Heart left ventricle (tissue), 16 donors: ENCODE measurements at places on chromosomes 5 and 9.
A peak's percentile ranks its signal among the peaks of the same experiment; 100 is the strongest.

DNA sequence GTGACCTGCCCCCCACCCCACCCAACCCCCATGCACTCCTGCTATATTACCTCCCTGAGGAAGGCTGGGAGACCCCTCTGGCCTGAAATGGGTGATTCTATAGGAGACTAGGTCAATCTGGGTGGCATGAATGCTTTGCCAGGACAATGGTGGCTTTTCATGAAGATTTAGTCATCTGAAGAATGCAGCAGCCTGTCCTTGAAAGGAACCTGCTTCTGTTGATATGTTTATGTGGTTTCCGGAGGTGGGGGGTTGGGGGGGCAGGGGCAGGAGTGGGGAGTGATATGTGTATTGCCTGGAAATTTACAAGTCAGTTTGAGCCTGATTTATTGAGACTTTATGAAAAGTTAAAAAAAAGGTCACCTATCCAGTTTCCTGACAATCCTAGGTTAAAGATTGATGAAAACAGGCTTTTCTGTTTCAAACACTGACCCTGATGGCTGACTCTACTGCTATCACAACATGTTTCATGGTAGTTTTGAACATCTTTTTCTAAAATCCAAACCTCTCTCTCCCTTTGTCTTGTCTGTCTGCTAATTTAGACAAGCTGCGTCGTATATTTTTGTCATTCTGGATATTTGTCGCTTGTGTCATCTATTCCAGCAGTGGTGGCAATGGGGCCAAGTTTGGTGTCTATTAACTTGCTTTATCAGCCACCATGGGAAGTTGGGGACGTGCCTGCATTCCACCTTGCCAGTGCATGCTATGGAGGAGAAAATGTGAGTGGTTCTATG is 153.7 kb upstream of the EGFLAM start:
- no peak for DNase-seq

DNA sequence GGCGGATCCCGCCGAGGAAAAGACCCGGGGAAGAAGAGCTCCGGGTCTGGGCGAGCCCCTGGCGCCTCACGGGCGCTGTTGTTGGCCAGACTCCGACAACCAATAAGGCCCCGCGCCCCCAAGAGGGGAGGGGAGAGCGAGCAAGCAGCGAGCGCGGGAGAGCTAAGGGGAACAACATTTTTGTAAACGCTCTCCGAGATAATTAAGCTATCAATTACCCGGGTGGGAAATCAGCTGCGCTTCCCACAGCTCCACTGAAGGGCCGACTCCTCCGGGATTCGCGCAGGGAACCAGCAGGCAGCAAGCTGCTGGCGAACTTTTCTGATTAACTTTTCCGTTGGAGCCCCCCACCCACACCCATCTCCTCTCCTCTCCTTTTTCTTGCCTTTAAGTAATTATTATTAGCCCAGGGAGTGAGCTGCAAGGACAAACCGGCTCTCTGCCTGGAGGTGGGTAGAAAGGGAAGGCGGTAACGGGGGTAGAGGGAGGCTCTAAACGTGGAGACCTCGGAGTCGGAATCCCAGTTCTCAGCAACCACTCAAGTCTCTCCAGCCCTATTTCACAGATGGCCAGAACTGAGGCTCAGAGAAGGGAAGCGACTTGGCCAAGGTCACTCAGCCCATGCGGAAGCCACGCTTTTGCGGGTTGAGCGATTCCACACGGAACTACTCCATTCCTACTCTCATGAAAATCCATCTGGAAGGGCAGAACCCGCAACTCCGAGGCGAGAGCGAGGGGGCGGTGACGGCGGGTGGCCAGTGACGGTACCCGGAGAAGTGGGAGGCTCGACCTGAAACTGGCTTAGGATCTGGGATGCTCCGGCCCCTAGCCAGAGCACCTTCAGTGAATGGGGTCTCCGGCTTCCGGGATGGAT is 1.3 kb downstream of the ASTN2 start:
- DNase-seq: no peak

DNA sequence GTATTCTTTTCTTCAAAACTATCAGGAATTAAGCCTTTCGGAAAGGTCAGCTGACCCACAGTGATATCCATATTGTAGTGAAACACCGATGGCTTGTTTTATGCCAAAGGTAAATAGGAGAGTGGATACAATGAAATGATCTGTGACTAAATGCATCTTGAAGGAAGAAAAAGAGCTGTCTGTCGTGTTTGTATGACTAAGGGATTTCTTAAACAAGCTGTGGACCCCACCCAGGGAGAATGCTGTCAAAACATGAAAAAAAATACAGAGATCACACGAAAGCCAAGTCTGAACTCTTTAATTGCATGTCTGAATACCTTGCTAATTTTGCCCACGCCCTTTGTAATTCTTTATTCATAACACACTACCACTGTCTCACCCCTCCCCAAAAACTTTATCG is 286.4 kb upstream of the WWC1 start:
- DNase-seq: no peak

DNA sequence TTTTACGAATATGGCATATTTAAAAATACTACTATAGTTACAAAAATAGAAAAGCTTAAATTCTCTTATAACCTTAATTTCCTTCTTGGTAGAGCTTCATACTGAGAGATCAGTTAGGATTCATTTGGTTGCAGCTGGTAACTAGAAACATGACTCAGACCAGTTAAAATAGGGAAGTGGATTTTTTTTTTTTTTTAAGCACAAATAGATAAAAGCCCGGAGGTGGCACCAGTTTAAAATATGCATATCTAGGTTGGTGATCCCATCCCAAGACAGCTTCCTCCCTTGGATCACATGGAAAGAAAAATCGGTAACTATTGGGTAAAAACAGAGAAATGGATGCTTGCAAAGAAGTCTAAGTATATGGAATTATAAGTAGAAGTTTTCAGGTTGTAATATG is 1634.3 kb downstream of the MAT2B start:
- no peak for DNase-seq

- peak; percentile 64 for DNase-seq
These were observed 4.5 kb upstream of the EGFL7 start for GRCh38 chr9:136657974-136658848.

DNA sequence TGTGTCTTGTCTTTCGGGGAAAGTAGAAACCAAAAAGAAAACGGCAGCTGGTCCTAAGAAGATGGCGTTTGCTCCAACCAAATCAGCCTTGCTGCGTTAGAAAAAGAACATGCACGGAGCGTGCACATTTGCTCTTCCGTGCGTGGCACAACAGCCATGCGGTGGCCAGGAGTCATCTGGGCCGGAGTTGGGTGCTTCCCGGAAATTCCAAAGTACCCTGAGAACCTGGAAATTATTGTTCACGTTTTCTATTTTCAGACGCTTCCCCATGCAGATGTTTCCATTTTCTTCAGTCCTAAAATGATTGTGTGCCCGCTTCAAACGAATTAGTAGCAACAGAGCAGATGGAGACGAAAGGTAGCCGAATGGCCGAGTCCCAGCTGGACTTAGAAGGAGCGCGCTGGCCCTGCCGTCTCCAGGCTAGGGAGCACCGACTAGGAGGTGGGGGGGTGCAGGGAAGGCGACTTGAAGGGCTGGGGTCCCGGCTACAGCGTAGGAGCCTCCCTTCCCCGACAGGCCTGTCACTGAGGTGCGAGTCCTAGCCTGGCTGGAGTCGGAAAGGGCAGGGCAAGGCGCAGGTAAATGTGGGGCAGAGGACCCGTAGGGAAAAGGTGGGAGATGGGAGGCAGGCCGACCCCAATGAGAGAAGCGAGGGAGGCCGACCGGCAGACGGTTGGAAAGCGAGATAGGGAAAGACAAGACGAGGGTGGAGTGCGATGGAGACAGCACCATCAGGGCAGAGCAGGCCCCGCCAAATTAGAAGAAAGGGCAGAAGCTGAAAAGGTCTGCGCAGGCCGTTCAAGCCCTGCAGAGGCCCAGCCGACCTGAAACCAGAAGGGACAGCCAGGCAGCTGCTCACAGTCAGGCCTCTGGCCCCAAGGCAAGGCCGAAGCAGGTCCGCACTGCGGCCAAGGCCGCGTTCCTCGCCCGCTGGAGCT is 1.4 kb downstream of the BARX1 start:
- DNase-seq: no peak

GRCh38 chr9:125297917-125298316 is 36.3 kb downstream of the GAPVD1 start:
- no peak for DNase-seq

GRCh38 chr5:136892000-136892399 is 526.7 kb upstream of the TRPC7 start:
- DNase-seq: no peak

DNA sequence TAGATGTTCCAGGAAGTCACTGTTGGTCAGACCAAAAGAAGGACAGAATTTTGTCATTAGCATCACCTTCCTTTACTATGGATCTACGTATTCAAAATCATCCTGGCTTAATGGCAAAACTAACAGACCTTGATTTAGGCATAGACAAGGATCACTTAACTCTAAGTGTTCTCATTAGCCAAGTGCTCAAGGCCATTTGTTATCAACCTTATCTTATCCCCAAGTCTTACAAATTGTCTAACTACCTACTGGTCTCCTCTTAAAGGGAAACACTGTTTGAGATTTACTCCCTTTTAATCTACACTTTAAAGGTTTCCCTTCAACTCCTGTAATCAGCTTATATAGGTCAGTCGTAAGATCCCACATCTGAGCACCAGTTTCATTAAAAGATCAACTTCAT is 1197.5 kb upstream of the C9orf72 start:
- no peak for DNase-seq

DNA sequence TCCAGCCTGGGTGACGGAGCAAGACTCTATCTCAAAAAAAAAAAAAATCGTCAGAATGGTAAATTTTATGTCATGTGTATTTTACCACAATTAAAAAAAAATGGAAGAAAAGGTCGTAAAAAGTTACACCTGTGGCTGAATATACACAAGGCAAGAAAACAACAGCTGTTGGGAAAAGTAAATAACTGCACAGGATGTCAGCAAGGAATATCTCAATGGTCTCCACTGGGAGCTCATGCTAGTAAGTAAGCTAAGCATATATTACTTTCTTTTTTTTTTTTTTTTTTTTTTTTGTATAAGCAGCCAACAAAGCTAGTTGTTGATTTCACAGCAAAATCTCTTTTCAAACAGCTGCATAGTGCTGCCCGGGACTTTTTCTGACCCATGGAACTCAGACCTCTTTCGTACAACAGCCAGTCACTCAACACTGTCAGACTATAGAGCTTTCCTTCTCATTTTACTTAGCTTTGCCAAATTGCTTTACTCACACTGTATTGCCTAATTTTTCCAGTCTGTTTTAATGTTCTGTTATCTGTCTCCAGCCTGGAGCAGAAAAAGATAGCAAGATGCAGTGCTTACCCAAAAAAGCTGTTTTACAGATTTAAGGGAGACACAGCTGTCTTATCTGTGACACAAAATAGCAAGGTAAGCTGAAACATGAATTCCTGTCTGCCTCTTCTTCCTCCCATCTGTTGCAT is 175.9 kb downstream of the ENC1 start:
- DNase-seq: no peak
